ENCODE measurements at places on chromosomes 12 and 14.

DNA sequence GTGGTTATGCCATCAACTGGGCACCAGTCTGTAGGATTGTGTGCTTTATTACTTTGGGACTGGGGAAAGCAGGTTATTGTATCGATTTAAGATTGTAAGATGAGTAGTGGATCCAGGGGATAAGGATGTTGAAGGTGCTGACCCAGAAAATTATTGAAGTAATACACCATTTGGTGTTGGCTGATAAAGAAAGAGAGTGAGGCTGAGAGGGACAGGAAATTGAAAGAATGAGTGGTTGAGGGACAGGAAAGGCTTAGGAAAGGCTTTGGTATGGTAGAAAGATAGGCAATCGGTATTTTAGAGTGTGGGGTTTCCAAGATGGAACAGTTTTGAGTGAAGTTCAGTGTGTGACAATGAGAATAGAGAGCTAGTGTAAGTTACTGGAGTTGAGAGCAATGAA, 12.3 kb downstream of the PPHLN1 start:
- no peak for DNase-seq

GRCh38 chr12:4011597-4011996, 138.4 kb upstream of the PARP11 start:
- no peak for DNase-seq

DNA sequence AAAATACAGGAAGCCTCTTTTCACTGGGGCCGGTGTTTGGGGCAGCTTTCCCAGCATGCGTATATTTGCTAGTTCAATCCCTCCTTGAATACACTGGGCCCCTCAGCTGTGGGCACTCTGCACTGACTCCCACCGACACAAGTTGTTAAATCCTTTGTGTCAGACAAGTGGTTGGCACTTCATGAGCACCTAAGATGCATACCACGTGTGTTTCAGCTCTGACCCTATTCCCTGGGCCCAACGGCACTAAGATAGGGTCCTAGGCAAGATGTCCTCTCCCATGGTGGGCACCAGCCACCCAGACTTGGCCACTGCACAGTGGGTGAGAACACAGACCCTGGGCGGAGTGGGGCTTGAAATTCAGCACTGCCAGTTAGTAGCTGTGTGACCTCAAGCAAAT, 173.8 kb downstream of the BCL11B start:
- DNase-seq, result no peak

DNA sequence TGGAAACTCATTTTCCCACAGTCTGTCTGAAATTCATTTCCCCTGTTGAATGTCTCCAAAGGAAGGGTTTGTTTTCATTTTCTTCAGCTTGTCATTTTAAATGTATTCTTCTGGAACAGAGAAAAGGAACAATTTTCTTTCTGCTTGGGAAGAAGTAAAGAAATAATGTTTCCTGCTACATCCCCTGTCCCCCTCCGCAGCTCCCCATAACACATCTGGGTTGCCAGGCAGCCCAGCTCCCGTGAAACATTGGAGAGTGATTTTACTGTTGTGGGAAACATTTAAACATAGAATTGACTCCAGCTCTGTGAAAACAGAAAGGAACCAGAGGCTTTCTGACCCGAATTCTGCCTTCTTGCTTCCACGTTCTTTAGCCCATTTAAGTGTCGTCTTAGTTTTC, 159.5 kb downstream of the TMEM132C start:
- no peak for DNase-seq

DNA sequence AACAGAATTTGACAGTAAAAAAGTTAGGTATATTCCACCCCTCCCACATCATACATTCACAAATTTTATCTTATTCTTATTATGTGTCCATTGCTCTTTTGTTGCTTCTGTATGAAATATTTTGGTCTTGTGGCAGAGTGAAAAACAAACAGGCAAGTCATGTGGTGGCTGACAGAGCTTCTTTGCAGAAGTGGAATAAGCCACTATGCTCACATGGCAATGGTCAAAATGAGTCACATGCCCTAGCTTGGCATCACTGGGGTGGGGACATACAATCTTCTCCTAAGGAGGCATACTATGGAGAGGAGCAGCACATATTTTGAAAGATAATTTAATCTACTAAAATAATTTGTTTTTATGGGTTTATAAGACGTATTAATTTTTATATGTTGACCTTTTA, 27.7 kb upstream of the CMA1 start:
- no peak for DNase-seq

DNA sequence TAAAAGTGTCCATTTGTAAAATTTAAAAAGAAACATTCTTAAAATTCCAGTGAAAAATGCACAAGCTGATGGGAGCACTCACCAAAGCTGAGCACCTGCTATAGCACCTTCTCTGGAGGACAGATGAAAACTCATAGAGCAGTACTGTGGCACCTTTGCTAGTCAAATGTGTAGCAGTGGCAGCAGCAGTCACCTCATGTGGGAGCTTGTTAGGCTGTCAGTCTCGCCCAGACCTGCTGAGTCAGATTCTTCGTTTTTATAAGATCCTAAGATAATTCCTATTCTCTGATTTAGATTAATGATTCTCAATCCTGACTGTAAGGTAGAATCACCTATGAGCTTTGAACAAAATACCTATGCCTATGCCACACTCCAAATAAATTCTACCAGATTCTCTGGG, 325.8 kb downstream of the RPL10L start:
- DNase-seq, result no peak

DNA sequence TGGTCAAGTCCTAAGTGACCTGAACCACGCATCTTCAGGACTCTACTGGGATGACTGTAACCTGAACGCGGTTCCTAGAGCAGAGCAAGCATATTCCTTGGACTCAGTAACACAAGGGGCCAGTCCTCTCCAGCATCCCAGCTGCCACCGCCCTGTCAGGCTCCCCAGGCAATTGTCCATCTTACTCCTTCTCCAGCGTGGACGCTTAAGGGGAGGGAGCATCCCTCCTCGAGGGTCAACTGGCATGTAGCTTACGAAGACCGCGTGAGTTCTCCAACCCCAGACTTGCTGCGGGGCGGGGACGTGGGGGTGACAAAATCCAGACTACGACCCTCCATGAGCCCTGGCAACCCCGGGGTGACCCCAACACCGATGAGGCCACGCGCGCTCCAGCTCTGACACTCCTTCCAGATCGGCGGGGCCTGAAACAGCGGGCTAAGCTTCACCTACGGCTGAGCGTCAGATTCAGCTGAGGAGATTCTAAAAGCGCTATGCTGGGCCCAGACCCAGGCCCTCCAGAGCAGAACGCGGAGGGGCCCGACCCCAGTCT, 846 bp upstream of the MTHFD1 start:
- DNase-seq, result no peak

- no peak for DNase-seq
Observed at GRCh38 chr12:114848666-114849065, 164.7 kb upstream of the TBX3 start.

DNA sequence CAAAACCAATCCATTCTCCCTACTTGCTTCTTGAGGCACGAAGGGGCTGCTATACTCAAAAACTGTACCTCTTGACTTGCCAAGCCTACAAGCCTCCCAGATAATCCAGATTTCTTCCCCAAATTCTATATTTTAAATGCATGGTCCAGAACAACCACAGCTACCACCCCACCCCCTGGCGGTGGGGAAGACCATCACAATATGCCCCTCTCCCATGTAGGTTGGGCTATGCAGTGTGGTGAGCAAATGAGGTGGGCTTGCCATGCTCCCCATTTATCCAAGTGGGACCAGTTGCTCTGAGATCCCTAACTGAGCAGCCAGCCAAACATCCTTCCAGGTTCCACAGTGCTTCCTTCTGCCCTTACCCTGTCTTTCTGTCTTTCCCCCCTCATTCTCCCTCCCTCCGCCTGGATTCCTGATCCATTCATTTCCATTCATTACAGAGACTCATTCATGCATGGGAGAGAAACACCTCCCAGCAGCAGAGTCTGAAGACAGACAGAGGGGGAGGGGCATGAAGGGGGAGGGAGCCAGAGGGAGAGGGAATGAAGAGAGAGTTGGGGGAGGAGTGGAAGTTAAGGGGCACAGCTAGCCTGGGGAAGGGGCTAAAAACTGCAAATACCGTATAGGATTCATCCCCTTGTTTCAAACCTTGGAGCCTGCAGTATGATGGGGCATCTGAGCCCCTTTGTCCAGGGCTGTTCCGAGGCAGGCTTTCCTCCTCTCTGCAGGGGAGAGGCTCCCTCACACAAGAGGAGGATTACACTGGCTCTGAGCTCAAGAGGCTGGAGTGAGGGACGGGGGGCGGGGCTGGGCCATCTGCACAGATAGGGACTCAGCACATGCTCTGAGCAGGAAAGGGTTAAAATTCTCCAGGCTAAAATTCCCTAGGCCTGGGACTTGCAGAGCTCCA, 4.4 kb downstream of the ZNF219 start:
- no peak for DNase-seq

DNA sequence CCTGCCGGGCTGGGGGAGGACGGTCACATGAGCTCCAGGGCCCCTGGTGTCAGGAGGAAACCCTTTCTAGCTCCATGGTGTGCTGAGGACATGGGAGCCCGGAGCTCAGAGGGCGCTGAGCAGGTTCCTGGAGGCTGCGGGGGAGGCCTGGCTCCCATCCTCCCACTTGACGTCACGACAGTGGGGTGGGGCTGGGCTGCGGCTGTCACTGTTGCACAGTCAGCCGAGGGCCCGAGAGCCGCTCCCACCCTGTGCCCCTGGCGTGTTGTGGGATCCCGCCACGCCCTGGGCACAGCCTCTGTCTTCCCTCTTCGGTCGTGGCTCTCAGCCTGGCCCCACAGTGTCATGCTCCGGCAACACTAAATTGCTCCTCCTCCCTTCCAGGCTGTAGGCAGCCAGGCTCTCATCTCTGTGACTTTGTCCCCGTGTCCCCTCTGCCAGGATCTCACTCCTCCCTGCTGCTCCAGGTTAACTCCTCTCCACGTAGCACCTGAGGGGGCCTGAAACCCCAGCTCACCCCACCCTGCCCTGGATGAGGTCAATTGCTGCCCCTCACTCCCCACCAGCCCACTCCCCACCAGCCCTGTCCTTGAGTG, 33.0 kb downstream of the BEGAIN start:
- DNase-seq, result no peak
